Left colon (tissue), 2 donors: ENCODE measurements at places on chromosomes 6 and 20.

DNA sequence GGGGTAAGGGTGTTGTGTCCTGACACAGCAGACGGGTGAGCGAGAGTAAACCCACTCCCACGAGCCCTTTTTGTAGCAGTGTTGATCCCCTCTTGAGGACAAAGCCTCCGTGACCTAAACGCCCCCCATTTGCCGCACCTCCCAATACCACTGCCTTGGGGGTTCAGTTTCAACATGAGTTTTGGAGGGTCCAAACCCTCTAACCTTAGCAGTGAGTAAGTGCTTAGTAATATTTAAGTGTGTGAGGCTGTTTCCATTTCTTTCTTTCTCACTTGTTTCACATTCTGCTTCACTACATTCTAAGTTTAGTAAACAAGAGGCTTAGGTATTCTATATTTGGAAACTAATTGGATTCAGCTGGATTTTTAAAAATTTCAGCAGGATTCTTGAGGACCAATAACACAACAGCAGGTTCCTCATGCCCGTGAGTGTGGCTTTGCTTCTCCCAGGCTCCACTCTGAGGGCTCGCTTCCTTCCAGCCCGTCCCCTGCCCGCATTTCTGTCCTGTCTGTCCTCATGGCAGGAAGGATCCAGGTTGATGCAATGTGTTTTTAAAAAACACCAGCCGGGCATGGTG is 41.2 kb downstream of the SNX9 start:
- no peak for DNase-seq

- peak; percentile 54 for DNase-seq
These were observed 123.3 kb upstream of the SLC2A12 start for GRCh38 chr6:134175532-134176263.

DNA sequence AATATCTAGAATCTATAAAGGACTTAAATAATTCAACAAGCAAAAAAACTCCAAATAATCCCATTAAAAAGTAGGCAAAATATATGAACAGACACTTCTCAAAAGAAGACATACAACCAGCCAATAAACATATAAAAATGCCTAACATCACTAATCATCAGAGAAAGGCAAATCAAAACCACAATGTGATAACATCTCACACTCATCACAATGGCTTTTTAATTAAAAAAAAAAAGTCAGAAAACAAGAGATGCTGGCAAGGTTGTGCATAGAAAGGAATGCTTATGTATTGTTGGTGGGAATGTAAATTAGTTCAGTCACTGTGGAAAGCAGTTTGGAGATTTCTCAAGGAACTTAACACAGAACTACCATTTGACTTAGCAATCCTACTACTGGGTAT is 979.6 kb upstream of the MAP3K7 start:
- no peak for DNase-seq

- no peak for DNase-seq
These were observed 3.2 kb upstream of the TUBB1 start for GRCh38 chr20:59015812-59016711.

DNA sequence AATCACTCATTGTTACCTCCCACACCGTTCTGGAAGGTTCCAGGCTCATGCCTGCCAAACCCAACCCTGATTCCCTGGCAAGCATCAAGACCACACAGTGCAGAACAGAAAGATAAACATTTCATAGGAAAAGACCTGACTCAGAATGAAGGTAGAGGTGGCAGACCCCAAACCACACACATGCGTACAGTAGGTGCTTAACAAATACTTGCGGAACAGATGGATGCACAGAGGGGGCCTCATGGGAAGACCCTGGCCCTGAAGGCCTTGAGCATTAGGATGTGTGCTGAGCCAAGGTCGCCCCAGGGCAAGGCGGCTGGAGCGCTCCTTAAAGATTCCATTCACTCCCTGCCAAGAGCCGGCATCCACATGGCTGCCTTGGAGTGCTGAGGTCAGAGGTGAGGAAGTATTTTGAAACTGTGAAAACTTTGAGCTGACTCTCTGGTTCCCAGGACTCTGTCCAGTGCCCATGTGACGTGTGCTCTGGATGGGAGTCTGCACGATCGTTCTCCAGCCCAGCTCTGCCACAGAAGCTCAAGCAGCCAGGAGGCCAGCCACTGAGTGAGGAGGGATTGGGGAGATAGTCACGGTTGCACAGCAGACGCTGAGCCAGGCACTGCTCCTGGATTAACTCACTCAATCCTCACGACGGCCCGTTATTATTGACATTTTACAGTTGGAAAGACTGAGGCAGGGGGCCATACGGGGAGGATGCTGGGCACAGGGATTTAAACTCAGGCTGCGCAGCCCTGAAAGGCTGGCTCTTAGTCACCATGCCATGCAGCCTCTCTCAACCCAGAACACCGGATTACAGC is 65.5 kb upstream of the AFDN start:
- no peak for DNase-seq

DNA sequence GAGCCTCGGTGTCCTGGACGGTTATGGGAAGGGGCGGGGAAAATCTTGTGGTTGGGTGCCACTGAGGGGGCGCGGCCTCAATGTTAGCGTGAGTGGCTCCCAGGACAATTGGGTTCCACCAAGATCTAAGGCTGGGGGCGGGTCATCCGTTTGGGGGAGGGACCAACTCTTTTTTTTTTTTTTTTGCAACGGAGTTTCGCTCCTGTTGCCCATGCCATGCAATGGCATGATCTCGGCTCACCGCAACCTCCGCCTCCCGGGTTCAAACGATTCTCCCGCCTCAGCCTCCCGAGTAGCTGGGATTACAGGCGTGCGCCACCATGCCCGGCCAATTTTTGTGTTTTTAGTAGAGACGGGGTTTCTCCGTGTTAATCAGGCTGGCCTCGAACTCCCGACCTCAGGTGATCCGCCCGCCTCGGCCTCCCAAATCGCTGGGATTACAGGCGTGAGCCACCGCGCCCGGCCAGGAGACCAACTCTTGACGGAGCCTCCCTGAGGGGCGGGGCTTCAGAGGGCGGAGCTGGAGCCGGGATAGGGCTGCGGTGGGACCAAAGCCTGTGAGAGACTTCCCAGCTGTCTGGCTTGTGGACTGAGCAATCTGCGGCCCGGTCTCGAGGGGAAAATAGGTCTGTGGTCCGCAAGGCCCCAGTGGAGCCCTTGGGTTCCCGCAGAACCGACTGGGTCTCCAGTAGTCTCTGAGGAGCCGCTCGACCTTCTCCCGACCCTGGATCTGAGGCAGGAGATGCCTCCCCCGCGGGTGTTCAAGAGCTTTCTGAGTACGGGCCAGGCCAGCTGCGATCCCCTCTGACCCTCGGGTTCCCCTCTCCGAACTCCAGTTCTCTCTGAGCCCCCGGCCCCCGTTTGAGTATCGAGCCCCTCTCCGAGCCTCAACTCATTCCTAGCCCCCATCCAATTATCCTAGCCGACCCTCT is 1.1 kb downstream of the SPAG4 start:
- peak; percentile 94 for DNase-seq

DNA sequence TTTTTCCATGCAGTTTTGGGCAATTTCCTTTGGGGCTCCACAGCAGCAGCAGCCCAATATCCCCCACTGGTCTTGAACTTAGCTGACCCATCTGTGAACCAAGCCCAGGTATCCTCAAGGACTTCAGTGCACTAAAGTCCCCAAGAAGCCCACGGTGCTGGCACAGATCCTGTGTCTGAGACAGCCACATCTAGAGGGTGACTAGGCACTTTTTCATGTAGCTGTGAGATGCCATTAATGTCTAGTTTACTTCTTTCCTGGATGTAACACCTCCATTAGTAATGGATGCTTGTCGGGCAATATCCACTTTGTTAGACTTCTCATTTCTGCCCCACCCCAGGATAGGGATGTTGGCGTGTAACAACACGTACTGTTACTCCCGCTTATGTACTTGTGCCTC is 176.2 kb upstream of the PROKR2 start:
- DNase-seq: no peak

DNA sequence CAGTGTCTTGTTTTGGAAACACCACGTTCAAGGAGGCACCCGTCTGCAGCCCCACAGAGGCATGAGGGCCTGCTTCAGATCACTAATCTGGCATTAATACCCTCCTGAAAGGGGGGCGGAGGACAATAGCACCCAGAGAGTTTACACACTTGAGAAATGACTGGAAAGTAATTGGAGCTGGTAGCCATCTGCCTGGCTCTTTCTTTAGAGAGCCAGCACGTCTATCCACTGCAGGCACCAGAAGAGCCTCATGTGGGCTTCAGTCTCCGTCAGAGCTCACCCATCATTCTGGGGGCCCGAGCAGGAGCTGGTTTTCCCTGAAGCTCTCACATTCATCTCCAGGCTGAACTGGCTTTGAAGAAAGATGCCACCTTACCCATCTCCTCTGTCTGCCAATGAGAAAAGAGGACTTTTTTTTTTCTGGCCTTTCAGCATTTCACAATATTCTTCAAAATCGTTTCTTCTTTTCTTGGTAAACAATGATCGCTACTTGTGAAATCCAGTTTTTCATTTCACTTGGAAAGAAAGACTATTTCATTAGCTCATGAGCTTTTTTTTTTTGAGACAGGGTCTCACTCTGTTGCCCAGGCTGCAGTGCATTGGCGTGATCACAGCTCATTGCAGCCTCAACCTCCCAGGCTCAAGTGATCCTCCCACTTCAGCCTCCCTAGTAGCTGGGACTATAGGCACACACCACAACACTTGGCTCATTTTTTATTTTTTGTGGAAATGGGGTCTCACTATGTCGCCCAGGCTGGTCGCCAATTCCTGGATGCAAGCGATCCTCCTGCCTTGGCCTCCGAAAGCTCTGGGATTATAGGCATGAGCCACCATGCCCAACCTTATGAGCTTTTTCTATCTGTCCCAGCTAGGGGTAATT is 124.7 kb upstream of the ZNF217 start:
- no peak for DNase-seq

DNA sequence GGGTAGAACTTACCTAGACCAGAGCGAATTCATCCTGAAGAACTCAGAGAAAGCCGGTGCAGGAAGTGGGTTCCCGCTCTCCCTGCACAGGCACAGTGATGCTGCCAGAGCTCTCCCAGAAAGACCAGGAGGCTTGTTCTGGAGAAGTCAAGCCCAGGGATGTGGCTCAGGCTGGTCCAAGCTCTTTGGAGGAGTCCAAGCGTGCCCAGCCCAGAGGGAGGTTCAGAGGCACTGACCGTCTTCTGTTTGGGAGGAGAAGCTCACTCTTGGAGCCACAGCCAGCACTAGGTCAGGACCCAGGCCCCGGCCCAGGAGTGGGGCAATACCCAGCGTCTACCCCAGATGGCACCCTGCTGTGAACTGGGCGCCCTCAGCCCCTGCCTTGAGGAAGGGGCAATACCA is 1.5 kb upstream of the PMEPA1 start:
- no peak for DNase-seq

GRCh38 chr6:53310771-53311585 is 37.8 kb downstream of the ELOVL5 start:
- DNase-seq: no peak

DNA sequence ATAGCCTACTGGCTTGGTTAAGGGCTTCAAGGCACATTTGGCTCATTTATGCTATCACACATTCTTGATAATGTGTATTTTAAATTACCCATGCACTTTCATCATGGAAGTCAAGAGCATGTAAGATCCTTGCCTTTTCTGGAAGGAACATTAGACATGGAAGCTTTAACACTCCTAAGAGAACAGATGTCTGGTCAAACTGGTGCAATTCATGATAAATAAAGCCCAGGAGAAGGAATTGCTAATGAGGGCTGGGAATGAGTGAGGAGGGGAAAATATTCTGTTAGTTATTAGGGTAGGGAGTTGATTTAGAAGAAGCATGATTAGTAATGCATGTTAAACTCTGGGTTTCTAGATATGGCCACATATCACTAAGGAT is 688.6 kb upstream of the CITED2 start:
- no peak for DNase-seq

DNA sequence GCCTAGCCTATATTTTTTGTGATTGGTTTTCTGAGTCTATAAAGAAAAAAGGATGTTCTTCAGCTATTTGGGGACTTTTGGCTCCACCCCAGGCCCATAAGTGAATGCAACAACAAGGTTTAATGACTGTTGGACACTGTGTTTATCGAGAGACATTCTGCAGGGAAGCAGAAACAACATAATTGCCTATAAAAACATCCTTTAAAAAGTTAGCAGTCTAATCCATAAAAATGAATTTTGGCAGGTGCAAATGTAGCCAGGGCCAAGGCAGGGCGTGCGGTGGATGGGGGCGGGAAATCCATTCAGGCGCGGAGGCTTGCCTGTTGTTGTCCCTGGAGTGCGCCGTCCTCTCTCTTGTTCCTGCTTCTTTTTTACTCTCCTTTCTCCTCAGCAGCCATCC is 99.3 kb downstream of the PAX1 start:
- no peak for DNase-seq

DNA sequence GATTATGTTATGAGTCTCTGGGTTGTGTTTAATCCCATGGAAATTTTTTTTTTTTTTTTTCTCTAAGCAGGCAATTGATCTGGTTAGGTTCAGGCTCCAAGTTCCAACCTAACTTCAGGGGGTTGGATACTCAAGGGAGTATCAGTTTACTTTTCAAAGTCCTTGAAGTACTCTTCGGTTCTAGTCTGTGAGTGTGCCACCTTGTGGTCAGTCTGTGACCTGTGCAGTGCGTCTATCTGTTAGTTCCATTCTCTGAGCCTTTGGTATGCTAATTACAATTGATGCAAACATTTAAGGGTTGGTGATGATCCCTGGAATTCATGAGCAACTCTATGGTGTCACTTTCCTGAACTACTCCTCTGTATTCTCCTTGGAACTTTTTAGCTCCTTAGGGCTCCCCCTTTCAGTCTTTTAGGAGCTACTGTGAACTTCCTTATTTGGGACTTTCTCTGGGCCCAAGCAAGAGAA is 342.0 kb downstream of the SOX4 start:
- DNase-seq: no peak

GRCh38 chr20:6583134-6583738 is 184.2 kb upstream of the BMP2 start:
- DNase-seq: peak; percentile 35

- DNase-seq: no peak
These were observed 656 bp downstream of the RTEL1 start for GRCh38 chr20:63658749-63659187.

- no peak for DNase-seq
These were observed 699.7 kb downstream of the DOK5 start for GRCh38 chr20:55175081-55175480.

- no peak for DNase-seq
These were observed 11.3 kb downstream of the FAXC start for GRCh38 chr6:99338188-99338587.

- DNase-seq: no peak
These were observed 52.8 kb downstream of the TBC1D7 start for GRCh38 chr6:13275435-13275989.

- no peak for DNase-seq
These were observed 19.2 kb downstream of the TREML4 start for GRCh38 chr6:41247288-41247865.

GRCh38 chr6:29953001-29953441 is 10.7 kb downstream of the HLA-A start:
- DNase-seq: no peak

DNA sequence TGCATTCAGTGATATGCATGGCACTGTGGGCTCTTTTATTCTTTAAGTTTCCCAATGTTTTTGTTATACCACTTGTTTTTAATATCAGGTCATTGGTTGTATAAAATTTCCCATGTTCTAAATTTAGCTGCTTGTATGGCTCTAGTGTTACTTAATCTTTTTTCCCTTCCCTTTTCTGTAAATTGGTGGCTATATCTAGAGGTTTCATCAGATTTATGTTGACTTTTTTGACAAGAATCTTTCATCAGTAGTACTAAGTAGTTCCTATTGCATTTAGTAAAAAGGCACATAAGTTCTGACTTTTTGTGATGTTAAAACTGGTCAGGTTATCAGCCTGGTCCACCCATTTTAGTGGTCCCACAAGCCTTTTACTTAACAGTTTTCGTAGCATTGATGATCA is 51.1 kb downstream of the MMS22L start:
- DNase-seq: no peak

- no peak for DNase-seq
These were observed 8.3 kb downstream of the CD109 start for GRCh38 chr6:73704260-73704659.
